ENCODE measurements at places on chromosomes 3 and 15.

- no peak for DNase-seq
These were observed 8.5 kb upstream of the UBXN7 start for GRCh38 chr3:196440696-196441095.

DNA sequence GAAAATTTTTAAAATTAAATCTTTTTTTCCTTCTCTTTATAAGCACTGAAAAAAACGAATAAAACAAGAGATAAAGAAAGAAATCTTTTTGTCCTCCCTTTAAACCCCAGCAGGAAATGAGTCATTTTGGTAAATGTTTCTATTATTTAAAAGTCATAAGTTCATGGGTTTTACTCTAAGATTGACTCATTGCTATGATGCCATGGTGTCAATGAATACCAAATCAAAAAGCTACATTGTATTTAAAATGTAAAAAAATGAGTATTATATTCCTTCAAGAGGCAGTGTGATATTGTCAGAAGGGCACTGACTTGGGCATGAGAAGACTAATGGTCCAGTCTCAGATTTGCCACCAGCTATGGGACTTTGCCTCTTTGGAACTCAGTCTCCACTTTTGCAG is 303.4 kb upstream of the DNAJC19 start:
- no peak for DNase-seq

DNA sequence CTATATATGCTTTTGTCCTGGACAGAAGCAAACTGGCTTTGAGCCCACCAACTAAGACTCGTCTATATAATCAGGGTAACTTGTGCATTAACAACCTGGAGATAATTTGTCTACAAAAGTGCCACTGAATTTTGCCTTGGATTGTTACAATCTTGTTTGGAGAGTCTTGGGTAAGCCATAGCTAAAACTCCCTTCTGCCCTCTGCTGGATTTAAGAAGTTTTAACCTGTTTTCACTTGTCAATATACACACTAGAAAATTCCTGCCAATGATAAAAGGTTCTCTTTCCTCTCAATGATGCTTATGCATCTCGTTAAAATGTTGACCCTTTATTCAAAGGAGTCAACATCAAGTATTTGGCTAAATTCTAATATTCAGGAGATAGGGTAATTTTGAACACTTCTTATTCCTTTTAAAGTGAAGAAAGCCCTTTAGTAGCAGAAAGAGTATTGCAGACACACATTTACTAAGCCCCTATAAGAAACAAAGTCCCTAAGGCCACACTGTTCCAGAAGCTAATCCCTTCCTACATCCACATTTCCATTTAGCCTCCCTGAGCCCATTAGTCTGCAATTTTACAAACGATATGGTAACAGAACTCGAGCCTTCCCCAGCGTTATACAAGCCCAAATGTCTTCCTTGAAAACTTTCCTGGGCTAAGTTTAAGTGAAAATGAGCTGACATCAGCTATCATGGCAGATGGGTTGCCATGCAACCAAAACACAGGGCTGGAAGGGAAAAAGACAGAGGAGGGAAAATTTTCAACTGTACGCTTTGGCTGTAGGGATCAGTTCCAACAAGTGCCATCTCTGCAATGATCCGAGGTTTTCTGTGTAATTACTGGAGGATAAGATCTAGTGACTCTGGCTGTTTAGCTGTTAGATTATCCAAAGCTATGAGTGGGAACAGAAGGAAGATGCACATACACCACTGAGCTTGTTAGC is 75.9 kb upstream of the FGF12 start:
- DNase-seq: no peak

DNA sequence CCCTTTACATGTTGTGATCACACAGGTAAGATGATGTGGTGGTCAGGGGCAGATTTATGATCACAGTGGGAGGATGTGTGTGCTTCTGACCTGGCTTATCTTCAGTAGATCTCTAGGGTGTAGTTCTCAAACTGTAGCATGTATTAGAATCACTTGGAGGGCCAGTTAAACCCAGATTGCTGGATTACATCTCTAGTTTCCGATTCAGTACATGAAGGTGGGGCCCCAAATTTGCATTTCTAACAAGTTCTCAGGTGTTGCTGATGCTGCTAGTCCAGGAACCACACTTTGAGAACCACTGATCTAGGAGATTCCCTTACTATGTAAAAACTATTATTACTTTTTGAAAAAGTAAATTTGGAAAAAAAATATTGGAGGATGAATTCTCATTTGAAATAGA is 199.3 kb upstream of the GOLIM4 start:
- DNase-seq: no peak

DNA sequence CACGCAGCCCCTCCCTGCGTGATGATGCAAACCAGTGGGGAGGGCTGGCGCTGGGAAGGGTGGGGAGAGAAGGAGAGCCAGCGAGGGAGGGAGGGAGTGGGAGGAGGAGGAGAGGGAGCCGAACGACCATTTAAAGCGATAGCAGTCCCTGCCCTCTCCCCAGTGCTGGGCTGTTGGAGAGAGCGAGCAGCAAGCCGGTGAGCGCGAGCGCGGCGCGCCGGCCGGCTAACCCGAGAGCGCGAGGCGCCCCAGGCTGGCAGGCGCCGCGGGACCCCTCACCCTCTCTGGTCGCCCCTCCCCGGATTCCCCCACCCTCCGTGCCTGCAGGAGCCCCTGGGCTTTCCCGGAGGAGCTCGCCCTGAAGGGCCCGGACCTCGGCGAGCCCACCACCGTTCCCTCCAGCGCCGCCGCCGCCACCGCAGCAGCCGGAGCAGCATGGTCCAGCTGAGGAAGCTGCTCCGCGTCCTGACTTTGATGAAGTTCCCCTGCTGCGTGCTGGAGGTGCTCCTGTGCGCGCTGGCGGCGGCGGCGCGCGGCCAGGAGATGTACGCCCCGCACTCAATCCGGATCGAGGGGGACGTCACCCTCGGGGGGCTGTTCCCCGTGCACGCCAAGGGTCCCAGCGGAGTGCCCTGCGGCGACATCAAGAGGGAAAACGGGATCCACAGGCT is at the start of gene GRM7:
Gene GRM7, plus strand, starts transcription at position 162 of the 671 bp plus-strand sequence.
- no peak for DNase-seq

GRCh38 chr3:193736616-193737015 is 143.6 kb downstream of the OPA1 start:
- no peak for DNase-seq

- no peak for DNase-seq
These were observed 132.1 kb upstream of the WNT5A start for GRCh38 chr3:55619046-55619808.

DNA sequence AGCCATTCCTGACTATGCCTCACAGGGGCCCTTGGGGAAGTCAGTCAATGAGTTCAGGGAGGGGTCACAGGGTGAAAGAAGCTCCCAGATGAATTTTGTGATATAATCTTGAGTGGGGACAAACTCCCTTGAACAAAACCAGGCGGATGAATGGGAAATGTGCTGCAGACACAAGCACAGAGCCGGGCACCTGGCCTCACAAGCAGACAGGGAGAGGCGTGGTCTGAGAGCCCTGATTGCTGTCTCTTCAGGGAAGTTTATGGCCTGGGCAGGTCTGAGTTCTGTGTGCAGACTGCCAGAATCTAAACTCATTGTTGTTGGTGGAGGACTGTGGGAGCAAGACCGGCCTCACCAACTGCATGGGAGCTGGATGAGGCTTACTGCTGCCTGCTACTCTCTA is 591.8 kb downstream of the EPHA3 start:
- no peak for DNase-seq

DNA sequence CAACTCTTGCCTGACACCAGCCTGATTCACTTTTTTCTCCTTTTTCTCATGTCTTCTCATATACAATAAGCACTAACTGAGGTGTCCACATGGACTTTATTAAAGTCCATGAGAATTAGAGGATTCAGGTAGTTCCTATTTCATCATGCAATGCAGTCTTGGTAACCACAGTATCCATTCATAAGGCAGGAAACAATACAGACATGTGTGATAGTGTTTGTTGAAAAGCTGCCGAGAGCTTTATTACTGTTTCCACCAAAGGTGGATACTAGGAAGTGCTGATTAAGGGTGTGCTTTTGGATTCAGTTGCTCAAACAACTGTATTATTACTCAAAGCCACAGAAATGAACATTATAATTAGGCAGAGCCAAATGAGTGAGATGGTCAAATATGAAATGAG is 5.3 kb downstream of the CASR start:
- no peak for DNase-seq

- no peak for DNase-seq
These were observed 3.0 kb upstream of the COL8A1 start for GRCh38 chr3:99635348-99635747.

GRCh38 chr3:111566844-111567243 is 24.8 kb downstream of the CD96 start:
- DNase-seq: no peak

DNA sequence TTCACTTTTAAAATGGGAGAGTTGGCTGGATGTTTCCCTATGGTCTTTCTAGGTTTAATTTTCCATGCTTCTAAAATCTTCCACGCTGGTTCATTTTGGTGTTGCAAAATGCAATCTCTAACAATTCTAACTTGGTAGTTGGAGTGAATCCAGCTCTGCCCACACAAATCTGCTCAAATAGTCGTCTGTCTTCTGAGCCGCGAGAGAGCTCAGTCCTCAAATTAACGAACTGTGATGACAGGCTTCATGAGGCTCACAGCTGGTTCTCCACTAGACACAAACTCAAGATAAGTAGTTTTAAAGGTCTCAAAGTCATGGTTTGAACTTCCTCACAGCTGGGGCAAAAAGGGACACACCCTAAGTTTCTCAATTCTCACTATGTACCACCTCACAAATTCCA is 178.6 kb upstream of the LYSMD4 start:
- DNase-seq: no peak

DNA sequence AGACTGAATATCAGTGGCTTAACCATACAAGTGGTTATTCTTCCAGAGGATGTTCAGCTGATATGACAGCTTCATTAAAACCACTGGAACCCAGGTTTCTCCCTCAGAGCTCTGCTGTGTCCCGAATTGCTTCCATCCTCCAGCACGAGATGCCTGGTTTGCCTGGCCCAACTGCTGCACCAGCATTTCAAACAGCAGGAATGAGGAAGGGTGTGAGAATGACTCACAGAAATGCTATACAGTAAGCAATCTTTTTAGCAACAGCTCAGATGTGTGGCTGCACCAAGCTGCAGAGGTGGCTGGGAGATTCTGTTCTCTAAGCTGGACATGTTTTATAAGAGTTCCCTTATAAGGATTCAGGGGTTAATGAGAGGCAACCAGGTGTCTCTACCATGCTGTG is 271.0 kb downstream of the GABRG3 start:
- no peak for DNase-seq

DNA sequence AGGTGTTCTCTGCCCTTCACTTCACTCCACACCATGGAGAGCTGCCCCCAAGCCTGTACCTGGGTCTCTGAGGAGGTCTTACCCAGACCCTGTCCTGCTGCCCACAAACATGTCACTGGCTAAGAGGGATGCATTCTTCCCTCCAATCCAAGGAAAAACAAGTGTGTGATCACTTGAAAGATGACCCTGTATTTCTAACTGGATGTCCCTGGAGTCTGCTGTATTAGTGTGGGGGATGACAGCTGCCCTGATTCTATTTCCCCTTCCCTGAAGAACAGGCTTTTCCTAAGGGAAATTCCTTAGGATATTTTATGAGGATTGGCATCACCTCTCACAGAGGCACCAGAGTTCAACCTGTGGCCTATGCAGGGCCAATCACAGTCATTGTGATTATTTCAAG is 55.0 kb upstream of the GATA2 start:
- DNase-seq: no peak

DNA sequence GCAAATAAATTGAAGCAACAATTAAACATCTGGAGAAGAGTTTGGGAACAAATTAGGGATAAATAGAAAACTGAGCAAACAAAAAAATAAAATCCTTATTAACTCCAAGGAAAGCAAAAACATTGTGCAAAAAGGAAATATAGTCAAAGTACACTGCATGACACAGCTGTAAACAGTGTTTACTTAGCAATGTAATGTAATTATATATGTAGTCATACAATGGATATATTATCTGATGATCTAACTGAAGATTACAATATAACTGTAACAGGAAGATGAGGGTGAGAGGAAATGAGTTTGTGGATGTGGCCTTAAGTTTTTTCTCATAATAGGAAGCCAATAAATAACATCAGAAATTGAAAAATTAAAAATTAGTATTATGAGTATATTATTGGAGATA is 42.5 kb downstream of the SCN10A start:
- DNase-seq: no peak

DNA sequence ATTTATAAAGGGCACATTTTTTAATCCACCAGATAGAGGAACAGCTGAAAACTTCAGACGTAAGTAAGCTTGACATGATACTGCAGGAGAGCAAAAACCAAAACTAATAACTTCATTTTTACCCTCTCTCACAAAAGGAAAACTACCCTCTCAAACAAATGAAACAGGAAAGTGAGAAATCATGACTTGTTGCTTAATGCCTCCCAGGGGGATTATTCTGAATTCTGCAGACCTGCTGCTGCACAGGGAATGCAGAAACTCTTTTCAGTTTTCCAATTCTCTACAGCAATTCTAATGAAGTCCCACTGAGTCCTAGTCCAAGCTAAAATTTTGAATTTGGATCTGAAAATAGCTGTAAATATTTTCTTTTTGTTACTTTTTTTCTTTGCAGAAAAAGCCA is 637.1 kb upstream of the CCDC54 start:
- DNase-seq: no peak

DNA sequence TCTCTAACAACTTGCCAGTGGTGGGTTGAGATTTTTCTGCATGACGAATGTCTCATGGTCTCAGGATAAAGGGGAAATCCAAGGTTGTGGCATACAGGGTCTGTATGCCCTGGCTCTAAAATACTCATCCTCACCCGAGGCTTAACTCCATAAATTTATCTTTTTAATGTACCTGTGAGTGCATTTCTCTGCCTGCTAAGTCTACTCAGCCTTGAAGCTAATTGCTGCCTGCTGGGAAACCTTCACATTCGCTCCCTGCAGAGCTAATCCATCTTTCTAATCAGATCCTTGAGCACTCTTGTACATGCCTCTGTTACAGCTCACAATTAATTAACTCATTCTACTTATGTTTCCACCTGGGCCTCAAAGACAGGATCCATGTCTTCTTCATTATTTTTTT is 93.8 kb downstream of the CMSS1 start:
- no peak for DNase-seq

- no peak for DNase-seq
These were observed 23.4 kb downstream of the SLC9A9 start for GRCh38 chr3:143824735-143825385.

DNA sequence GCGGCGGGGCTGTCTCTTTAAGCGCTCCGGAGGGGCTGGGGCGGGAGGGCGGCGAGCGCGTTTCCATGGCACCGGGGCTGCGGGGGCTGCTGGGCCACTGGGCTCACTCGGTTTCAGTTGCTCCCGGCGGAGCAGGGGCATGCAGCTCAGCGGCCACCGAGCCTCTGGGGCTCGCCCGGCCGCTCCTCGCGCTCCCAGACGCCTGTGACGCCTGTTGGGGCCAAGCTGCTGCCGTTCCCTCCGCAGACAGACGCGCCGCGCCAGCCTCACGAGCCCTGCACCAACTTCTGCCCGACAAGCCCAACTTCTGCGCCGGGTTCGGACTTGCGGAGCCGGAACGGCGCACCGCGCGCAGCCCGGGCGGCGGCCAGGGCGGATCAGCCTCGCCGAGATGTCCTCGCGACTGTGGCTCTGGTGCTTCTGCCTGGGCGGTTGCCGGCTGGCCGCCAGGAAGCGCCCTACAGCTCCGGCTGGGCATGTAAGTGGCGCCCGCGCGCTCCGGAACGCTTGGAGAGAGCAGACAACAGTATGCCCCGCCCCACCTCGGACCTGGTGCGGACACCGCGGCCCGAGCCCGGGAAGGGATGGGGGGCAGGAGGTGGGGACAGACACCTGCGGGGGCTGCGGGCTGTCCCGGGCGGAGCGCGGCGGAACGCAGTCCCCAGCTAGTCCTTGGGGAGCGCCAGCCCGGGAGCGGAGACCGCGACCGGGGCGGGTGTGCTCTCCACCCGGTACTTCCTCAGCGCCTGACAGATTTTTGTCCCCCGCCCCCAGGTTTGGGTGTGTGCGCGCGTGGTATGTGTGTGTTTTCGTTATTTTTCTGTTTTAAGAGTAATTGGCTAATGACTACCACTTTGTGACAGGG is 154.1 kb upstream of the GOLIM4 start:
- DNase-seq: no peak

Measured in esophagus squamous epithelium (tissue), 5 donors.